ENCODE measurements at places on chromosomes 6 and 20.
A peak's percentile ranks its signal among the peaks of the same experiment; 100 is the strongest.

DNA sequence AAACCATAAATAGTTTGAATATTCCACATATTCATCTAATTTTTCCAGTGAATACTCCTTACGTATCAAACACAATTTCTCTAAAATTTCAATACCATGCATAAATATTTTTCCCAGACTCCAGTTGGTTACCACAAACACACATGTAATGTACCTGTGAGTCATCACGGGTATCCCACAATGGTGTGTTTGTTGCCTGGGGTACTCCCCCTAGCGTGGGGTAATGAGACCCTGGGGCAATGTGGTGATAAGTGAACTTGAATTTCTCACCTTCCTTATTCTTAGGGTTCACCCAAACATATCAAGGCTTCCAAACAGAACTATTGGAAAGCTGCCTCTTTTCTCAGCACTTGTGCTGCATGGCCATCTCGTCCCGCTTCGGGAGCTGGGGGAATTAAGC, 51.0 kb downstream of the STX7 start:
- no peak for DNase-seq

- peak; percentile 42 for DNase-seq
These were observed 78.0 kb downstream of the DLGAP4 start for GRCh38 chr20:36384022-36384619.

DNA sequence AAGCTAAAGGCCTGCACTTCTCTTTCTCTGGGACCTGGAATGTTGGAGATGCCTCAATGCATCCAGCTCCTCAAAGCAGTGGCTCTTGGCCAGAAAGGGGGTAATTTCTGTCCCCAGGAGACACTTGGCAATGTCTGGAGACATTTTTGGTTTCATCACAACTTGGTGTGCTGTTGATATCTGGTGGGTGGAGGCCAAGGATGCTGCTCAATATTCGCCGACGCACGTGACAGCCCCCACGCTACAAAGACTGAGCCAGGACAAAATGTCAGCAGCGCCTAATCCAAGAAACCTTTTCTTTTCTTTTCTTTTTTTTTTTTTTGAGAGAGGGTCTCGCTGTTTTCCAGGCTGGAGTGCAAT, 79.8 kb downstream of the SULF2 start:
- peak; percentile 50 for DNase-seq

DNA sequence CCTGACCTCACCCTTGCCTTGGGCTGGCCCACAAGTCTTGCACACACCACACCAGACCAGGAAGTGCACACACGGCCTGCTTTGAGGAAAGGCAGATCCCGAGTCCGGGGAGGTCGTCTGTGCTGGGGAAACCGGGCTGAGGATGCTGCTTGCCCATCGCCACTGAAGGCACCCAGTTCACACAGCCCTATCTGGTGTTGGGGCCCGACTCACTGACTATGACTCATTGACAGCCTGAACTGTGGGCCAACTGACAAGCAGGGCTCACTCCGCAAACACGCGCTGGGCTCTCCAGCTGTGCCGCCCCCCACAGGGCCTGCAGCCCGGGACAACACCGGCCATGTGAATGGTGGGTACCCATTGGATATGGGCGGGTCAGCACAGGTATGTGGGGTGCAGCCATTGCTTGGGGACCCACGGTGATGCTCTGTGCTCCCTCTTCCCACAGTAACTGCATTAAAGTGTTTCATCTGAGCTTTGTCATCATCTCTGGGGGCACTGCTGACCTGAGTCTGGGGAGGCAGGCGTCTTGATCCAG, 1.6 kb downstream of the SAMD10 start:
- no peak for DNase-seq

DNA sequence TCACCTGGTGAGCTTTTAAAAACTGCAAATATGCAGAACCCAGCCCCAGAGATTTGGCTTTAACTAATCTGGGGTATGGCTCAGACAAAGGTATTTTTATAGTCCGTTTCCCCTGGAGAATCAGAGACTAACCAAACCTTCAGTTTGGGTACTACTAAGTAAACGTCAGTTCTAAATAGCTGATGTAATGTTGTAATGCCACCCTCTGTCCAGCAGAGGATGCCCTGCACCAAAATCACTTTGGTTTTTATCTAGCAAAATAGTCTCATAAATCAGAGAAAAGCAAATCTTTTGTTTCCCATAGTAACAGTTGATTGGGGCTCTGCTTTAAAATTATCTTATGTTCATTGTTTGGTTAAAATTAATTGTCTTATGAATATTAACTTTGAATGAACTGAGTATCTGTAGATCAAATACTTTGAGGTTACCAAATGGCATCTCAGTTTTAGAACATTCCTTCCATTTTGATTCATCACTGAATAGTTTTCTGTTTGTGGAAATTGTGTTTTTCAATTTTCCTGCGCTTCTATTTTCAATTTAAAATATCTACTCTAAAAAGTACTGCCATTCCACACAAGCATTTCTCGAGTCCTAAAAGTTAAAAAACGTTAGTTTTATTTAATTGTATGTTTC, 278.3 kb upstream of the PLCB4 start:
- no peak for DNase-seq

DNA sequence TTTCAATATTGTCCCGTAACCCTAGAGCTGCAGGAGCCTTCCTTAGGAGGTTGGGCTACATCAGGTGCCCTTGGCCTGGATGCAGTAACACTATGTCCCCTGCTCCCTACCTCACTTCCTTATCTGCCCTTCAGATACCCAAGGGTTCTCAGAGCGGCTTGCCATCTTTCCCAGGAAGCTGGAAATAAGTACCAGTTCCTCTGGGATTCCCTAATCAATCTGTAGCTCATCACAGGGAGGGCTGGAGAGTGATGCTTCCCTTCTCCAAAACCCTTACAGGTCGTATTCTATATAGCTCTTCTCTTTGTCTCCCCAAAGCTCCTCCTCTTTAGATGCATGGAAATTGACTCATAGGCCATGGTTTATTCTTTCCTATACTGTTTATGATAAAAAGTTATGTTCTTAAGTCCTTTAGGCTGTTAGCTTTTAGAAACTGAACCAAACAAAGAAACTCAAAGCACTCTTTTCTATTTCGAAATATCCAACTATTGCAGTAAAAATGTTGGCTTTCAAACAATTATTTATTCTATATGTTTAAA, 4.2 kb downstream of the MYCT1 start:
- no peak for DNase-seq

- DNase-seq = no peak
These were observed 112.3 kb upstream of the CST7 start for GRCh38 chr20:24836661-24837299.

GRCh38 chr6:163170294-163170883, 244.1 kb upstream of the QKI start:
- DNase-seq = no peak

DNA sequence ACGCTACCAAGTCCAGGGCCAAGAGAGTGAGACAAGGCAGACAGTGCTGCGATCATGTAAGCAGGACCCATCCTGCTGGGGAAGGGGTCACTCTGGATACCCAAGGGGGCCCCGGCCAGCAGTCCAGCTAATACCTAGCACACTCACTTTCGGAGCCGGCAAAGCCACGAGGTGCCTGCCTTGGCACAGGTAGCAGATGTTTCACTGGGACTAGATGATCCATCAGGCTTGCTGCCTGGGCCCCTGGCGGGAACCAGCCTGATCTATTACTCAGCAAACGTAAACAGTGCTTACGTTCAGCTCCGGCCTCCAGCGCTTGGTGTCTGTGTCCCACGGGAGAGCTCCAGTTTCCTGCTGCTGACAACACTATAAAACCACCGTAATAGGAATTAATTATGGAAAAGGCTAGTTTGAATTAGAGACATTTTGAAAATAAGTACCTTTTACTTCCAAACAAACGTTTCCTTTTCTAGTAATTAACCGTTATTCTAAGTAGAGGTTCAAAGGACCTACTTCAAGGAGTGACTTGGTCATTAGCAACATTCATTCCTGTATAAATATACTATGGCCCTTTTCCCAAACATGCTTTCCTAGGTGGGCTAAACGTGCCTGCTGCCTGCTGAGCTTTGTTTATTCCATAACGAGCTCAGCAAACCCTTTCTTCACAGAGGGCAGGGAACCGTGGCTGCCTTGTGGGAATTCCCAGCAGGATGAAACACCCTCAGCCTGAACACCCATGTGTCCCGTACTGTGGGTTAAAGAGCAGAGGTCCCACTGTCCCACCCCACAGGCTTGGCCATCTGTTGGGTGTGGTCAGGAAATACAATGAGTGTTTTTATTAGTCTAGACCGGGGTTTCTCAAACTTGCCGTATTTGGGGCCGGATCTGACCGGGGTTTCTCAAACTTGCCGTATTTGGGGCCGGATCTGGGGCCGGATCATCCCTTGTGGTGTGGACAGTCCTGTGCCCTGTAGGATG, 18.4 kb downstream of the SLC22A23 start:
- DNase-seq = no peak

- DNase-seq = no peak
These were observed 947.7 kb upstream of the ADGRB3 start for GRCh38 chr6:67687396-67687795.

DNA sequence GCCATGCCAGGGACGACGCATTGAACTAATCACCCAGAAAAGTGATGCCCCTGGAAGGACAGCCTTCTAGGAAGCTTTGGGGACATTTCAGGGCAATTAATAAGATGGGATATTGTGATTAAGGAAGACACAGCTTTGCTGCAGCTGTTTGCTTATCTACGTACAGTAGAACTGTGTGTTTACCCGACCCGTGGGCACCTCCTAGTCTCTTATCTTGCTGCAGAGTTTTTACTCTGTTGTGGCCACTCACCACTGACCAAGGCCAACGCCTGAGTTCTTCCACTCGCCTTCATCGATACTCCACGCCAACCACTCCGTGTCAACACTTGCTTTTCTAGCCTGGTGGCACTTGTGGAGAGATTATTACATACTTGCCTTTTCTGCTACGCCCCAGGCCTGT, 105.9 kb upstream of the MLN start:
- DNase-seq = no peak

DNA sequence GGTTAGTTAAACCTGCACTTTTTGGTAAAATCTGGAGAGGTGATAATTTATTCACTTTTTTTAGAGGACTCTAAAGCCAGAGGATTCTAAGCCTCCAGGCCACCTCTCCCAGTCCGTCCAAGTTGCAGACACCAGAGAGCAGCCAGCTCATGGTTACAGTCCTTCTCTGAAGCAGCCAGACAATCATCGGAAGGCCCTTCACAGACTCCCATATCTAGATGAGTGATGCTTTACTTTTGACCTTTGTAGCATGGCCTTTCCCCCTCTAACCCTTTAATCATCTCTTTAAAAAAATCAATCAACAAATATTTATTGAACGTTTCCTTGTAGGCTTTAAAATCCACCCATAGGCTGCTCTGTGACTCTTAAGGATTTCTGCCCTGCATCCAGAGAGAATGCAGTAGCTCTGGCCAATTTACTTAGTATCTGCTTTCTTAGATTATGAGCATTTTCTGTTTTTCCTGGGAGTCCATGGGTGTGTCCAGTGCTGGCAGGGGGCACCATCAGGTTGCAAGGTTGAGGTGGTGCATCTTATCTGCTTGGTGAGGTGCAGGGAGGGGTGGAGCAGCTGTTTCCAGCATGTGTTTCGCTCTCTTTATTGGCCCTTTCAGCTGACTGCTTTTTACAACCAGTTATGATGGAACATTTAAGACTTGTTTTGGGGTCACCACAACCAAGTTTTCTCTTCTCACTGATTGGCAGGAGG, 58.6 kb downstream of the JARID2 start:
- DNase-seq = no peak

DNA sequence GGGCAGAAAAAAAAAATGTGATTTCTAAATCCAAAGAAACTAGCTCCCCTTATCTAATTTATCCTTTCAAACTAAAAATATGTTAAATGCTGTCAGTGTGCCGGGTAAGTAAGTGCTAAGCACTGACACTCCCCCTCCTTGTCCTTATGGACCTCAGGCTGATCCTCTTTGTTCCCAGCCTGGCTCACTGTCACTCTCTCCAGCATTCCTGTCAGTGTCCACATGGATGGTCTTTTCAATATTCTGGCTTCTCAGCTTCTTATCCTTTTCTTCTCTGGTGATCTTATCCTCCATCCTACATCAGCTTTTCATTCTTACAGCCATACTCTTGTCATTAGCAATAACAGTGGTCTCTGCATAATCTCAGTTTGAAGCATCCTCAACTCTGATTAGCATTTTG, 55.0 kb downstream of the BCKDHB start:
- no peak for DNase-seq

DNA sequence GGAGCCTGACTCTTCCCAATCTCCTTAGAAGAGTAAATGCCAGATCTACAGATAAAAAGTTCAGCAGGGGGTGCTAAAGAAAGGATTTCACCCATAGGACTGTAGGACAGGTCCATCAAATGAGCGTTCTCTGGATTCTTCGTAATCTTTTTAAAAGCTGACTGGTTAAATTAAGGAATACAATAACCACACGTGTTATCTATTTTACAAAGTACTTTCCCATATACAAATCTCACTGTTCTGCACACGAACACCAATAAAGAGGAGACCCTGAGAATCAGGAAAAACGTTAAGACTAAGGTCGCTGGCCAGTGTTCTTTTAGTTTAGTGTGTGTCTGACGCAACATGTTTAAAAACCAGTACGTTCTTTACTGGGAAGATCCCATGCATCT, 542 bp downstream of the TUBE1 start:
- DNase-seq = no peak

- DNase-seq = no peak
These were observed 236.9 kb downstream of the BCAS1 start for GRCh38 chr20:53833333-53834061.

DNA sequence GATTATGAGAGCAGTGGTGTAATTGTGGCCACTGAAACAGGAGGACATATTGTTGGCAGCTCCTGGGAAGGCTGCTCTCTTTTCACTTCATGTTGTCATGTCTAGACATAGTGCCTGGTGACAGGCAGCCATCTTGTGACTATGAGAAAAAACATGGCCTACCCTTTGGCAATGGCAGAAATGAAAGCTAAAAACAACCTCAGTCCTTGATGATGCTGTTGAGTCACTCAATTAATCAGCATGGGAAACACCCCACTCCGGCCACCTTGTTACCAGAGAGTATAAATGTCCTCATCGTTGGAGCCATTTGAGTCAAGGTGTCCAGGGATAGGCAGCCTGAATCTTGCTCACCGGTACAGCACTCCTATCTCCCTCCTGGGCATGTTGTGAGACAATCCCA, 31.2 kb upstream of the HMGA1 start:
- DNase-seq = no peak

GRCh38 chr6:169420912-169421543, 167.4 kb upstream of the THBS2 start:
- DNase-seq = no peak

DNA sequence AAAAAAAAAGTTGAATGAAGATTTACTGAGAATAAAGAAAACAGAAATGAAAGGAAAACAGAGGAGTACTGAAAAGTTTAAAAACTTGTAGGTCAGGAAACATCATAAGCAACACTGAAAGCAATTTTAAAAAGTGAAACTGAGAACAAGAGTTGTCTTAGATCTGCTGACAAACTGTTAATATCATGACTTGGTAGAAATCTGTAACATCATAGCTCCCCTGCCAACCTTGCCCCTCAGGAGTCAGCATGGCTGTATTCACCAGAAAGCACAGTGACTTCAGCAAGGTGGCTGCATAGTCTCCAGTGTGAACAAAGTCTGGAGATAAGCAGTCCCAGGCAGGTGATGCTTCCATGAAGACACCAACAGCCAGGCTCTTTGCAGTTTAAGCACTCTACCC, 5.3 kb downstream of the NAA20 start:
- DNase-seq = no peak

All from ovary (tissue), 10 donors.